ENCODE measurements at places on chromosomes 12 and 14.

DNA sequence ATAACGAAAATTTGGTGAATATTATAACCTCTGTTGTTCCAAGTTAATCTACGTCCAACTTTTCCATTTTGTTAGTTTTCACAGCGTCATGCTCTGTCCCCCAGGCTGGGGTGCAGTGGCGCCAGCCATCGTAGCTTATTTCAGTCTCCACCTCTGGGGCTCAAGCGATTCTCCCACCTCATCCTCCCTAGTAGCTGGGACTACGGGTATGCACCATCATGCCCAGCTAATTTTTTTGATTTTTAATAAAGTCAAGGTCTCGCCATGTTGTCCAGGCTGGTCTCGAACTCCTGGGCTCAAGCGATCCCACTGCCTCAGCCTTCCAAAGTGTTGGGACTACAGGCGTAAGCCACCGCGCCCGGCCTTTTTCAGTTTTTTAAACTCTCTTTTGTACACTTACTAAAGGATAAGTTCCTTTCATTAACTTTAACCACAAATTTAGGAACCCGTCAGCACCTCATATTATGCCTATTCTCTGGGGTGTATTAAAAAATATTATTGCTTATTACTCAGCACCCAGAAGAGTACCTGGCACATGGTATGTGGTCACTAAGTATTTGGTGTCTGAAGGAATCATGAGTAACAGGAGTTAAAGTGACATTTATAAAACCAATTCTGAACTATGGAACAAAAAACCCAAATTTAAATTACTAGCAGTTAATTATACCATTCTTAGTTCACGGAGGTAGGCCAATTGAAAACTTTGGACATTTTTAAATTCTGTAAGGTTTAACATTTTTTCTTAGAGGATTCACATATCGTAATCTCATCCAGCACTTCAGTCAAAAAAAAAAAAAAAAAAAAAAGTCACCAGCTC, 925 bp upstream of the MIPOL1 start:
- no peak for DNase-seq

GRCh38 chr12:46831335-46832129, 5.7 kb upstream of the SLC38A4 start:
- DNase-seq: no peak

DNA sequence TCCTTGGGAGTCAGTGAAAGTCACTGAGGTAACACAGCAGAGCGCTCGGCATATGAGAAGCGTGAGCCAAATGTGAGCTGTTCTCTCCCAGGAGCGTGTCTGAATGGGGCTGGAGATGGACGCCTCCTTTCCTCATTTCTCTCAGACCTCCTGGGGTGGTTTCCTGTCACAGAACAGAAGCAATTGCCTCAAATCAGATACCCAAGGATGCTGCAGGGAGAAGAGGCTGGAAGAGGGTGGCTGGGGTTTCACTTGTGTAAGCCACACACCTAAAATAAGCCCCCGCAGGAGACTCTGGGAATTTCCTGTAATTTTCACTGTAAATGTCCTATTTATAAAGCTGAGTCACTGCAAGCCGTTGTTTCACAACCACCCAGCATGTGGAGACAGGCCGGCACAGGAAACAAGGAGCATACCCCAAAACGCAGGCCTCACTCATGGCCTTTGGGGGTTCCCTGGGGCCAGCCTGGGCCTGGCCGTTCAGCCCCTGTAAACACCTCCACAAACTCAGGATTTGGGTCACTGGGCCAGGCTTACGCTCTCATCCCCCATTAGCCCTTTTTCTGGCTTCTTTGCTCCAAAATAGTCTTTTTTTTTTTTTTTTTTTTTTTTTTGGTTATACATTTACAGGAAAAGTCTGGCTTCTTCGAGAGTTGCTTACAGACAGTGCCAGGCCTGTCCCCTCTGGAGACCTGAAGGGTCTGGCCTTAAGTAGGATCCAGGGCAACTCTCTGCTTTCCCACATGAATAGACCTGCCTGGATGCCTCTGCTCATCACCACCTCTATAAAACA, 55.3 kb downstream of the VCPKMT start:
- peak; percentile 28 for DNase-seq

DNA sequence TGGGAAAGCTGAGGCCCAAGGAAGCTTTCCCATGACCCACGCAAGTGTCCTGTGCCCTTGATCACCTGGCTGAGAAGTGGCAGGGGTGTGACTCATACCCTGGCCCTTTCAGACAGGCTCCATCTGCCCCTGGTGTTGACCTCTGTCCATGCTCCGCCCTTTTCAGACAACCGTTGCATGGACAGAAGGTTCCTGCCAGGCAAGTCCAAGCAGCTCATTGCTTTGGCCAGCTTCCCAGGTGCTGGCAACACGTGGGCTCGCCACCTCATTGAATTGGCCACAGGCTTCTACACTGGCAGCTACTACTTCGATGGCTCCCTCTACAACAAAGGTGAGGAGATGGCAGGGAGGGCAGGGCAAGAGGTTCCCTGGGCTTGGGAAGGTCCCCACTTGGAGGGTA, 103.5 kb downstream of the WSCD2 start:
- no peak for DNase-seq

DNA sequence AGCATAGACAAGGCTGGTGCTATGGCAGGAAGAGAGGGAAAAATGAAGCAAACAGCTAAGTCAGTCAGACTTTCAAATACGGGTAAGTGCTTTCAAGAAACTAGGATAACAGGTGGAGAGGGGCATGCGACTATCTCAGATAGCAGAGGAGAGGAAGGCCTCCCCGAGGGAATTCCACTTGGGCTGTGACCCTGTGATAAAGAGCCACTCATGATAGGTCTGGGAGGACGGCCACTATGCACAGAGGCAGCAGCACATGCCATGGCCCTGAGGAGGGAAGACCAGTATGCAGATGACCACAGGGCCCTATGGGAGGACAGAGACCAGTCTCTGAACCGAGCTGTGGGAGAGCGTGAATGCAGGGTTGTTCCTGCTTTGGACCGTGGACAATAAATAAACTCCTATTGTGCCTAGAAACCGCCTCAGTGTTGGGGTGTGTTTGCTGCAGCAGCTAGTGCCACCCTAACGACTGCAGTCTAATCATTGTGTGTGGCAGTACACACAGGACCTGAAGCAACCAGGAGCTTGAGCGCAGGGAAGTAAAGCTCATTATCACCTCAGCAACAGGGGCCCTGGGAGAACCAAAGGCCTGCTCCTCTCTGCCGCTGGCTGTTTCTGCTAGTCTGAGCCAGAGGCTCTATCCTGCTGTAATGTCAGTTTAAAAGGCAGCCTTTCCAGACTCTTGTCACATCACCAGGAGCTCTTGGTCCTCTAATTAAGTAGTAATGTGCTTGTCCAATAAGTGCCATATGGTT, 119.1 kb downstream of the CACNA1C start:
- DNase-seq: no peak

DNA sequence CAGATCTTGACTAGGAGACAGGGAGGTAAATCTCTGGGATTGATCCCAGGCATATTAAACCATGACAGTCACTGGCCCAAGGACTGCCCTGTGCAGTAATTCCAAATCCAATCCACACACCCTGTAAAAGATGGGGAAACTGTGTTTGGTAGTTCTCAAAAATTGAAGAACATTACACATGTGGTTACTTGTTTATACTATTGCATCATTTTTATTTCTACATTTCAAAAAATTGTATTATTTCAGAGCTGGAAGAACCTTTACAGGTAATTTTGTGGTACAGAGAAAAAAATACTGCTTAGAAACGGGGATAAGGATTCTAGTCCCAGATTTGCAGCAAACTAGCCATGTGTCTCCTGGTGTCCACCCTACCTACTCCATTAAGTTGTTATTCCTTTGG, 400.5 kb downstream of the LRIG3 start:
- DNase-seq: no peak

DNA sequence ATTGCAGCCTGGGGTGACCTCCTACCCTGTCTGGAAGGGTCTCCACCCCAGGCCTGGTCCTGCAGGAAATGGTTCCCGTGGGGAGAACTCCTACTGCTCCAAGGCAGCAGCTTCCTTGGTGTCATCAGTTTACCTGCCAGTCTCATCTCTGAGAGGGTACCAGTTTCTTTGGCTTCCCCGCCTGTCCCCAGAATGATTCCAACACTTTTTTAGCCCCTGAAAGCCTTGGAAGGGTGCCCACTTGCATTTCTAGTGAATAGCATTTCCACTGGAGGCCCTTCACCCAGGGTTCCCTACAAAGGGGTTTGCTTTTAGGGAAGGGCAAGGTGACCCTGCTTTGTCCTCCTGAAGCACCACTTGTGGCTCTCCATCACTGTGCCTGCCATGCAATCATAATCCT, 284.3 kb downstream of the ZFP36L1 start:
- DNase-seq: no peak

DNA sequence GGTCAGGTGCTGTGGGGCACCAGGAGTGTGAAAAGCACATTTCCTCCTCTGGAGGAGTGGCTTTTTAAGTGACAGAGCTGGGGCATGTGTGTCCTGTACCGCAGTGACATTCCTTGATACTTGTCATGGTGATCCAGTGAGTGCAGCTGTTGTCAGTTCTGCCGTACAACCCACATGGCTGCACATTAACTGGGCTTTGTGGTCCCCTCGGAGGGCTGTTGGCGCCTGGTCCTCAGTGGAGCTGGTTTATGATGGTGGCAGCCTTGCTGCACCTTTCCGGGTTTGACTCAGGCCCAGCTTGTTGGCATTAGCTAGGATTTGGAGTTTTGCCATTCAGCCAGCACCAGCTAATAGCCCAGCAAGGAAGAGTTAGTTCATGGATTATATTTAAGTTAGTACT, 77.0 kb downstream of the SLC25A47 start:
- no peak for DNase-seq

All from NCI-H1417 (cell line).